Left hindlimb (tissue), 1 donor: ENCODE measurements at places on chromosomes 2 and 18.

- DNase-seq = no peak
These were observed 18.6 kb upstream of the PKDCC start for GRCh38 chr2:42029171-42029570.

- DNase-seq = no peak
These were observed 84.1 kb upstream of the SLC66A3 start for GRCh38 chr2:11071211-11071610.

- DNase-seq = no peak
These were observed 2.9 kb downstream of the DUSP11 start for GRCh38 chr2:73776869-73777519.

GRCh38 chr2:201171259-201171814 is 11.6 kb upstream of the CASP10 start:
- no peak for DNase-seq

DNA sequence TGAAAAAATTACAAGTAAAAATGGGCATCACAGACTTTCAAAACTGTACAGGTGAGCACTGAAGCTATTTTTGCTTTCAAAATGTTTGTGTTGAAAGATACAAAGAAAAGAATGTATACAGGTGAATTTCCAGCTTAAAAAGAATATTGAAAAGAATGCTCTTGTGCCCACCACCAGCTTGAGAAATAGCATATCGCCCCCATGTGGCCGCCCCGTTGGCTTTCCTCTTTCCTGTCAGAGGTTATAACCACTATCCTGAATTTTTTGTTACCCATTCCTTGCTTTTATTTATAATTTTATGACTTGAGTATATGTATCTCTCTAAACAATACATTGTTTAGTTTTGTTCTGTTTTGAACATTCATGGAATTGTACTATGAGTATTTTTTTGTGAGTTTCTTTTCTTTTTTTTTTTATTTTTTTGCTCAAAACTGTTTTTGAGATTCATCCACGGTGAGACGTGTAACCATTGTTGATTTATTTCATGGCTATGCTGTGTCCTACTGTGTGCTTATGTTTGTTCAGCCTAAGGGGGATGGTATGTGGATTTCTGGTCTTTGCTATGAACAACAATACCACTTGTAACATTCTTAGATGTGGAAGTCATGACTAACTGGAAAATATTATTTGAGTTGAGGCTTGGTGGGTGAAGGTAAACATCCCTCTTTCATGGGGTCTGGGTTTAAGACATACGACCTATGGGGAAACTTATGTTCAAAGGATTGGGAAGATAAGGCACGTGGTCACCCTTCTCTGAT is 11.6 kb downstream of the TRPM8 start:
- no peak for DNase-seq

DNA sequence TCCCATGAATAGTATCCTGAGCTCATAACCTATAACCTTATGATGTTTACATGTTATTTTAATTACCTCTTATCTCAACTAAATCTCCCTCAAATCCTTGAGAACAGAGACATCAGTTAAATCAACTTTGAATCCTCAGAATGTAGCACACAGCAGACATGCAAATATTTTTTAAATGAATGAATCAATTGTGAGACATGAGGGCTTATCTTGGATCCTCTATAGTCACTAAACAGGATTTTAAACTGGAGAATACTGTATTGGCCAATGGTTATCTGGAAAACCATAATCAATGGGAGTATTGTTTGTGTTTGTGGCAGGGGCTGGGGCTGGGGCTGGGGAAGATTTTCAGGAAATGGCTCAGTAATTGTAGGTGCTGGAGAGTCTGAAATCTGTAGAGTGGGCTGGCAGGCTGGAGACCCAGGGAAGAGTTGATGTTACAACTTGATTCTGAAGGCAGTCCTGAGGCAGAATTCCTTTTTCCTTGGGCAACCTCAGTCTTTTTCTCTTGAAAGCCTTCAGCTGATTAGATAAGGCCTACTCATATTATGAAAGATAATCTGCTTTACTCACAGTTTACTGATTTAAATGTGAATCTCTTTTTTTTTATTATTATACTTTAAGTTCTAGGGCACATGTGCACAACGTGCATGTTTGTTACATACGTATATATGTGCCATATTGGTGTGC is 106.3 kb downstream of the NCOA1 start:
- DNase-seq = no peak

DNA sequence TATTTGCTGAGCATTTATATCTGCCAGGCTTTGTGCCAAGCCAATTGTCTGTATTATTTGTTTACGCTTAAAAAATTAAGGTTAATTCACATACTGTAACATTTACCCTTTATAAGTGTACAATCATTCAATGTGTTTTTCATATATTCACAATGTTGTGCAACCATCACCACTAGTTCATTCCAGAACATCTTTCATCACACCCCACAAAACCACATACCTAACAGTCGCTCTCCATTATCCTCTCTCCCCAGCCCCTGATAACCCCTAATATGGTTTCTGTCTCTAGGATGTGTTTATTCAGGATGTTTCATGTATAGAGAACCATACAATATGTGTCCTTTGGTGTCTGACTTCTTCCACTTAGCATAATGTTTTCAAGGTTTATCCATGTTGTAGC is 234.1 kb downstream of the INSIG2 start:
- no peak for DNase-seq

- DNase-seq = no peak
These were observed 67.5 kb downstream of the SPATS2L start for GRCh38 chr2:200373973-200374416.

DNA sequence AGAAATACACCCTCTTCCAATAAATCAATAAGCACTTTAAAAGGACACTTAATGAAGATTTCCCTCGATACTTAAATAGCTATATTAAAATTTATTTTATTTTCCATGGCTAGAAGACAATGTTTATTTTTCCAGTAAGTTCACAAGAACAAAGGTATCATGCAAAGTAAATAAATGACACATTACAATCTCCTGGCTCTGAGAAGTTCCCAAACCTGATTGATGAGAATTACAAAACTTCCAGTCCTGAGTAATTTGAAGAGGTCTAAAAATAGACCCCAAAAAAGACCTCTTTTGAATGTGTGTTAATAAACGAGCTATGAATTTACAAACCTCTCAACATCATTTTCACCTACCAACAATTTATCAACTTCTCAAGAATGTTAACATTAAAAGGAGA is 1.5 kb upstream of the PEX13 start:
- DNase-seq = no peak
